ENCODE measurements at places on chromosomes 1 and 21.

DNA sequence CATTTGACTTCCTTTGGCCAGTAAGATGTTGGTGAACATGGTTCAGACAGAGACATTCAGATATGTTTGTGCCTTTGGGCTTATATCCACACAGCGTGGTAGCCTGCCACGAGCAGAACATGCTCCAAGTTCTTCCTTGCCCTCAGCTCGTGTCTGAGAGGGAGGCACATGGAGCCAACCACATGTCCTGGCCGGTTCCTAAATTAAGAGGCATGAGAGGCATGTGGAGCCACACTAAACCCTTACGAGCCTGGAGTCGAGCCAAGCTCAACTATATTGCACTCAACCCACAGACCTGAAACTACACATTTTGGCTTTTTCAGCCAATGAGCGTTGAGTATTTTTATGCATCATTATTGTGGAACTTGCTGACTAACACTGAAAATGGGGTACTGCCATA is 133.7 kb upstream of the KCNK1 start:
- DNase-seq = no peak

GRCh38 chr1:238119861-238120260 is 229.1 kb upstream of the ZP4 start:
- DNase-seq = no peak

GRCh38 chr1:19811206-19811851 is 3.8 kb downstream of the RNF186 start:
- DNase-seq = no peak

DNA sequence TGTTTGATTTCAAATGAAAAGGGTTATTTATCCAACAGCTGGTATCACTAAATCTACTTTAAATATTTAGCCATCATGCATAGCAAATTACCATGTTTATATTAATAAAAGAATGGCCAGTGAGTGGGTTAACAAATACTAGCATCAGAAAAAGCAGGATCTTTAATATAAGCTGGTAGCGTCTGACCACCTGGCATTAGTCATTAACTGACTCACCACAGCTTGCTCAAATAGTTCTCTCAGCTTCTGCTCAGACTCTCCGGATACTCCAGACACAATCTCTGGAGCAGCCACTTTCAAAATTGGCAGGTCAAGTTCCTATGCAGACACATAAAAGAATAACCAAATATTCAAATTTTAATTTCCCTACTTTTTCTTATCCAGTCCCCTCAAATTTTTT is 29.6 kb downstream of the NVL start:
- DNase-seq = no peak

DNA sequence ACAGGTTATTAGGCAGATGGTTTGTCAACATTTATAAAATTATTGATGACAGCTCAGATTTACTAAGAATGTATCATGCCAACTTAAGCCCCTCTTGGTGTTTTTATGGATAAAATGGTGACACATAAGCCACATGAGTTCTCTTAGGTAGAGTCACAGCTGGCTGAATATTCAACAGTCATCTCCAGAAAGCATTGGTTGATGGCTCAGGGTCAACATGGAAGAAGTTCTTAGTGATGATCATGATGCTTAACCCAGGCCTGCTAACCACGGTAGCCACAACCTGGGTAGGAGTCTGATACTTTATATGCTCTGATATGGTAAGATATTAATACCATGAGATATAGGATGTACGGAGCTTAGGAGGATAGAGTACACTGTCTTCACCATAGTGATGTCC is 46.4 kb upstream of the SIPA1L2 start:
- no peak for DNase-seq

GRCh38 chr1:25126562-25126961 is 105.7 kb downstream of the SYF2 start:
- DNase-seq = no peak

DNA sequence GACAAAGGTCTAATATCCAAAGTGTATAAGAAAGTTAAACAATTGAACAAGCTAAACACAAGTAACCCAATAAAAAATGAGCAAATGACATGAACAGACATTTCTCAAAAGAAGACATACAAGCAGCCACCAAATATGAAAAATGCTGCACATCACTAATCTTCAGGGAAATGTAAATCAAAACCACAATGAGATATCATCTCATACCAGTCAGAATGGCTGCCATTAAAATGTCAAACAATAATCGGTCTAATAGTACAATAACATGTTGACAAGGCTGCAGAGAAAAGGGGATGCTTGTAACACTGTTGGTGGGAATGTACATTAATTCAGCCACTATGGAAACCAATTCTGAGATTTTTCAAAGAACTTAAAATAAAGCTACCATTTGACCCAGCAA is 264.1 kb downstream of the AKT3 start:
- no peak for DNase-seq

DNA sequence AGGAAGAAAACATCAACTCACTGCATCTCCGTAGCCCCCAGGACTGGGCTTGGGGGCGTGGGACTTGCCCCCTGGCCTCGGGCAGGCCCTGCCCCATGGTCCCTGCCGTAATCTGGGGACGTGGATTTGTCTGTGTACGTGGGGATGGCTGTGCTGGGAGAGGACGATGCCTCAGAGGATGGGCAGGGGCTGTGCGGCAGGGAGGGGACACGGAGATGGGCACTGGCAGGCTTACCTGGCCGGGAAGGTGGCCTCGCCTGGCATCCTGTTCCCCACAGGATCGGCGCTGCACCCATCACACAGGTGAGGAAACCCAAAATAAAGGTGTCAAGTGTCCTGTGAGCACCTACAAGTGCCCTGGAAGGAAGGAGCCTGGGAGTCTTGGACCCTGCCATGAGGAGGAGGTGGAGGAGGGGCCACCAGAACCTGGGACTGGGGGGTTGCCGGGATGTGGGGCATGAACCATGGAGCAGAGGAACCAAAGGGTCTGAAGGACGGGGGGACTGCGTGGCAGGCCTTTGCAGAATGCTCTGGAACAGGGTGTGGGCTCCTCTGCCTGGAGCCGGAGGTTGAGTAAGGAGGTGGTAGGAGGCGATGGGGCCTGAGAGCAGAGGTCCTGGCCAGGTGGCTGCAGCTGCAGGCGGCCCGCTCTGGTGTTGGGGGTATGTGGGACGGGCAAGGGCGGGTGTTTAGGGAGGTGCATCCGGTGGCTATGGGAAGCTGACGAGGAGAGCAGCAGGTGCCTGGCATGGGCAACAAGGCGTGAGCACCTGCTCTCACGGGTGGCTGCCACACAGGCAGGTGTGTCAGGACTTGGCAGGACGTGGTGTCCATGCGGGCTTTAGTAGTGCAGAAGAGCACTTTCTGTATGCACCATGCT is 27.8 kb upstream of the LRRC3 start:
- peak; percentile 36 for DNase-seq

- peak; percentile 35 for DNase-seq
Observed at GRCh38 chr1:5913078-5913845, 79.0 kb downstream of the NPHP4 start.
